Head of caudate nucleus (tissue), 42 donors: ENCODE measurements at places on chromosomes 5 and 9.

- no peak for DNase-seq
These were observed 13.6 kb upstream of the S100Z start for GRCh38 chr5:76836181-76836580.

- no peak for DNase-seq
These were observed 146.8 kb downstream of the EBF1 start for GRCh38 chr5:158952951-158953350.

DNA sequence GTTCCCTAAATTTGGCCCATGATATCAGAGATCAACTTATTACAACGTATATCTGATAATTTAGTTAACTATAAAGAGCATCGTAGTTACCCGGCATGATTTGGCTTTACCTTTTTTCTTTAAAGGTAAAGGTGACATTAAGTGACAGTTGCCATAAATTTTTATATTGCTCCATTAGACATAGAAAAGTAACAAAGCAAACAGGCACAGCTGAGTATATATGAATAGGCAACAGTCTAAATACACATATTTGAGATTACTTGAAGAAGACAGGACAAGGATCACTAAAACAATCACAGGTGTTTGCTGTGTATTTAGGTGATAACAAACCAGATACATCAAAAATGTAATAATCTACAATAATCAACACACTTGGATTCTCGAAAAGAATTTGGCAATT lies 34.8 kb downstream of the RFX3 start:
- no peak for DNase-seq

DNA sequence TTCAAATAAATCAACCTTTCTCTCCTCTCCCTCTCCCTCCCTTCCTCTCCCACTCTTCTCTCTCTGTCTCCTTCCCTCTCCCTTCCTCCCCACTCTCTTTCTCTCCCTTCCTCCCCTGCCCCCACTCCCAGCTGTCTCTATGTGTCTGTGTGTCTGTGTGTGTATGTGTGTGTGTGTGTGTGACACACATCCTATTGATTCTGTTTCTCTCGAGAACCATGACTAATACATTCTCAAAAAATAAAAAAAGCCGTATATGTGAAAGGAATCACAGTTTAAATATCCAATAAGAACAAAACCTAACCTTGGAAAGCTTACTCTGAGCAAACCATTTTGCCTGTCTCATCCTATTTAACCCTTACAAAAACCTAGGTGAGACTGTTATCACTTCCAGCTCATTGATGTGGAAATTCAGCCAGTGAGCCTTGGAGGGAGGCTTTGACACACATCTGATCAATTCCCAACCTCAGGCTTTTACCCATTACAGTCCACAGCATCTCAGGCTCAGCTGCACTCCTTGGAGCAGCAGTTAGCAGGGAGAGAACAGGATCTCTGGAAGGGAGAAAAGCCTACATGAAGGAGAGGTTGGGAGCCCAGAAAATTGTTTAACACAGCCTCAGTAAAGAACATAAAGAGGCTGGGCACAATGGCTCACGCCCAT lies 8.3 kb downstream of the HSD17B3 start:
- no peak for DNase-seq

DNA sequence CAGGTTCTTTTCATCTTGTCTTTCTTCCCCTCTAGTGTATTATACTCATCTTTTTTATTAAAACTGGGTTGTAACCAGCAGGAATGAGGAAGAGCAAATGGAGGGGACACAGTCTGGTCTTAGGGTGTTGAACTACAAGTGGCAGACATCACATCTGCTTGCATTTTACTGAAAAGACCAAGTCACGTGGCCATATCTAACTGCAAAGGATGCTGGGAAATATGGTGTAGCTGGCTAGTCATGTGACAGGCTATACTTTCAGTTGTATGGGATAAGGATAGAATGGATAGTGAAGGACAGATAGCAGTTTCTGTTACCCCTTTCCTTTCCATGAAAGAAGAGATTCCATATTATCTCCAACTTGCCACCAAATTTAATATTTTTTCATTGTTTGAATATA lies 13.0 kb upstream of the FGD3 start:
- DNase-seq, result no peak

- DNase-seq, result peak; percentile 26
These were observed 8.7 kb downstream of the SNCB start for GRCh38 chr5:176621661-176622079.

DNA sequence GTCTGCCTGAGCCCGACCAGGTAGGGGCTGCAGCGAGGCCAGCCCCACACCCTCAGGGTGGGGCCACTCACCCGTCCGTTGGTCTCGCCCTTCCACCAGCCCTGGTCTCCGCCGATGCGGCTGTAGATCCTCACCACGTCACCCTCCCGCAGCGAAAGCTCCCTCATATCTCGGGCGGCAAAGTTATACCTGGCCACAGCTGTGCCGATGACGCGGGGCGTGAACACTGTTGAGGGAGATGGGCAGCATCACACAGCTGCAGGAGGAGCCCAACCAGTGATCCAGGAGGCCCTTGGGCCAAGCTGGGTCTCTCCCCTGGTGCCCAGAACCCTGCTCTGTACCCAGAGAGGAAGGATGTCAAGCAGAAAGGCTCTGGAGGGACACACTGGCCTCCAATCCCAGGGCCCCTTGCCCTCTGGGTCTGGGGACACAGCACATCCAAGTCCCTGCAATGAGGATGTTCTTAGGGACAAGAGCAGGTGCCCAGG lies 30.3 kb upstream of the SARDH start:
- DNase-seq, result peak; percentile 16

DNA sequence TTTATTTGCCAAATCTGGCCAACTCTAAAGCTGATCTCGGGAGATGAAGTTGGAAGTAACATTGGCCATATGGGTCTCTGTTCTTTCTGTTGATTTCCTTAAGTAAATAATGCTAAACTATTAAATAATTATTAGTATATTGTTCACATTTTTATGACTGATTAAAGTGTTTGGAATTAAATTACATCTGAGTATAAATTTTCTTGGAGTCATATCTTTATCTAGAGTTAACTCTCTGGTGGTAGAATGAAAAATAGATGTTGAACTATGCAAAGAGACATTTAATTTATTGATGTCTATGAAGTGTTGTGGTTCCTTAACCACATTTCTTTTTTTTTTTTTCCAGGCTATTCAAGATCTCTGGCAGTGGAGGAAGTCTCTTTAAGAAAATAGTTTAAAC lies 9.3 kb upstream of the FGF18 start:
- no peak for DNase-seq
